Choroid plexus epithelial cell (primary cell): ENCODE measurements at places on chromosomes 3 and 15.
A peak's percentile ranks its signal among the peaks of the same experiment; 100 is the strongest.

GRCh38 chr3:197749315-197749600, 425 bp upstream of the FYTTD1 start:
- DNase-seq = peak; percentile 52

DNA sequence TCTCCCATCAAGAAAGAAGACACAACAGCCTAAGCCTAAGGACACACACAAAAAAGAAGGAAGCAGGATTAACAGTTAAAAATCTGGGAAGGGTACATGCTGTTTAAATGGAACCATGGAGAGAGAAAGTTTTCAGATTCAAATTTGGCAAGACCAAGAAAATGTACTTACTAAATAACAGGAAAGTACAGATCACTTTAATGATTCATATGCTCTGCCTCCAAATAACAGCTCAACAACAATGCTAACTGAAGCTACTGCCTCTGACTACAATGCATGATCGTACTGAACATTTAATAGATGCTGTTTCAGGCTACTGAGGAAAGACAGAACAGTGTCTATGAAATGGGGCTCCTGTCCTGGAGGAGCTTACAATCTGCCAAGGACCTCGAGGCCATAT, 8.4 kb upstream of the NMB start:
- no peak for DNase-seq

- DNase-seq = no peak
Observed at GRCh38 chr3:63056932-63057331, 181.7 kb upstream of the CADPS start.

- no peak for DNase-seq
Observed at GRCh38 chr3:111858642-111859041, 423 bp upstream of the PHLDB2 start.

- DNase-seq = no peak
Observed at GRCh38 chr15:28264166-28264565, 57.8 kb downstream of the HERC2 start.

DNA sequence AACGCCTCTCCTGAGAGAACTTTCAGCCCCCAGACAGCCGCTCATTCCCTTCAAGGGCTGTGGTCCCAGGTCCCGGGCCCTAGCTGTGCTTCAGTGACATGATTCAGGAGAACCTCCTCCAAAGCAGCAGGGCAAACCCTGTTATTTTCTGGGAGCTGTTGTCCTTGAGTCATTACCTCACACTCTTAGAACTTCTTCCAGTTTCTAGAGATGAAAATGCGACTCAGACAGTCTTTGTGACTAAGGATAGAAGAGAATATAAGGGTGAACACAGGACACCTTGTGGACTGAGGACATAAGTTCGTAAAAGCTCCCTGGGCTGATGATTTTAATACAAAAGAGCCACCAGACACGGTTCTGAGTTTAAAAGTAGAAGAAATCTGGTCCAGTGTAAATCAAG, 203.8 kb downstream of the RORA start:
- no peak for DNase-seq

DNA sequence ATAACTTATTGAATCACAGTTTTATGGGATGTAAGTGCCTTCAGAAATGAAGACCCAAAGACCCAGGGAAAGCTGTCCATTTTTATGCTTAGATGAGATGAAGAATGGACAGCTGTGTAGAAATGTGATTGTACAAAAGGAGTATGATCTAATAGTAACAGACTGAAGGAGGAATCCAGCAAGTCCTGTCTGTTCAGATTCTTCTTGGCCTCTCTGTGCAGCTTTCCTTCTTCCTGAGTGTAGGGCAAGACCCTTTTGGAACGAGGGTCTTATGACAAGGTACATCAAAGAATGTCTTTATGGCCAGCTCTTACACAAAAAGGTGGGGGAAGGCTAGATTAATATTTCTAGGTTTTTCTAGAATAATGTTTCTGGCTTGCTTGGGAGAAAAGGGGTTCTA, 1.4 kb upstream of the KIF23 start:
- DNase-seq = no peak

DNA sequence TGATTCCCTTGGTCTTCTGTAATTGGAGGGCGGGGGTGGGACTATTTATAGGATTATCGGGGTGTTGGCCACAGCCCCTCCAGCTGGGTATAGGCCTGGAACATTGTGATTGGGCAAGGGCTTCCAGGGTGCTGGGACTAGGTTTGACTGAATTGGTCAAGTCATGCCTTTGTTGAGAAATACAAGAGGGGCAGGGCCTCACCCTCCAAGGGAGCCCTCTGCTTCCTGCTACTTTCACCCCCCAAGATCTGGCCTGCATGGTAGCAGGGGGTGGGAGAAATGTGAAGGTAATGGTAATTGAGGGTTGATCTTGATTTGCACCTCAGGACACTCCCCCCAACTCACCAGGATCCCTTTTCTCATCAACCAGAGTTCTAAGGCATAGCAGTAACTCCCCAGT, 25.2 kb downstream of the TRIM71 start:
- no peak for DNase-seq

DNA sequence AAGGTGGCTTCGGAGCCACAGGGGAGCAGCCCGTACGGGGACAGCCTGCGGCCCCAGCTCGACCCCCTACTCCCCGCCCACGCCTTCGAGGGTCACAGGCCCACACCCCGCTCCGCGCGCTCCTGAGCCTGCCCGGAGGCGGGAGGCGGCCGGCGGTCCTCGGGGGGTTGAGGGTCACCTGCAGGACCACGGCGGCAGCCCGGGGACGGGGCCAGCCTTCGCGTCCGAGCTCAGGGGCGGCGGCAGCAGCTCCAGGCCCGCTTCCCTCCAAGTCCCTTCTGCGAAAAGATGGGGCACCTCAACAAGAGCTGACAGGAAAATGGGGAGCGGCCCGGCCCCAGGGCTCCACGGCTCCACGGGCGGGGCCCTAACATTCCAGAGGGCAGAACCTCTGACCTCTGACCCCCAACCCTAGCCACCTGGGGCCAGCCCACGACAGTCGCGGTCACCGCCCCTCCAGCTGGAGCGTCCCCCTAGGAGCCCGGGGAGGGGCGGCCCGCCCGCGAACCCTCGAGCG, 428 bp downstream of the LYSMD4 start:
- no peak for DNase-seq

DNA sequence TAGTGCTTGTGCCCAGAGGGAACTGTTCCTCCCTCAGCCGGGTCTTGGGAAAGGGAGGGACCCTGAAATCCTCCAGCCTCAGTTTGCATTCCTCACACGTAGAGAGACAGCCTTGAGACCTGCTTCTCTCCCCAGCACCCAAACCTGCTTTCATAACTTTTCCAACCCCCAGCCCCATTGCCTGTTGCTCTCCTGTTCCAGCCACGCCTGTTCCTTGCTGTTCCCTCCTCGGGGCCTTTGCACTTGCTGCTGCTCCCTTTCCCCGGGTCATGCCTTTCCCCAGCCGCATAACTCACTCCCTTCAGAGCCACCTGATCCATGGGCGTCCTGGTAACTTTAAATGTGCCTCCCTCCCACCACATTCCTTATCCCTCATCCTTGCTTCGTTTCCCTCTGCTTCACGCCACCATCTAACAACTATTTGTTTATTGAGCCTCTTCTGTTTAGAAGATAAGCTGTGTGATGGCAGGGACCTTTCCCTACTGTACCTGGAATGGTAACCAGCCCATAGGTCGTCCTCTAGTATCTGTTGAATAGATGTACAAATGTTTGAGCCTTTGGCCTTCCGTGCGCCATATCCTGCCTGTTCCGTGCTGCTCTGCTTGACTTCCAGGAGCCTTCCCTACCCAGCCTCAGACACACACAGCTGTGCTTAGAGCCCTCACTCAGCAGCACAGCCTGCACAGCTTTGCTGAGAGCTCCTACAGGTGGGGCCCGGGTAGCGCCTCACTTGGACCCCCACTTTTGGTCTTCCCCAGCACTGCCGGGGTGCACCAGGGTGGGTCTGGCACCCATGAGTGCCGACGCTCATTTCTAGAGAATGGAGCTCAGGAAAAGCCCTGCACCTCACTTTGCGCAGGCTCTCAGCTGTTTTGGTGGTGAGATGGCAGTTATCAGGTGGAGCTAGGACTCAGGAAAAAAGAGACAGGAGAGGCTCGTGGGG, 60.2 kb downstream of the SCN5A start:
- DNase-seq = no peak

DNA sequence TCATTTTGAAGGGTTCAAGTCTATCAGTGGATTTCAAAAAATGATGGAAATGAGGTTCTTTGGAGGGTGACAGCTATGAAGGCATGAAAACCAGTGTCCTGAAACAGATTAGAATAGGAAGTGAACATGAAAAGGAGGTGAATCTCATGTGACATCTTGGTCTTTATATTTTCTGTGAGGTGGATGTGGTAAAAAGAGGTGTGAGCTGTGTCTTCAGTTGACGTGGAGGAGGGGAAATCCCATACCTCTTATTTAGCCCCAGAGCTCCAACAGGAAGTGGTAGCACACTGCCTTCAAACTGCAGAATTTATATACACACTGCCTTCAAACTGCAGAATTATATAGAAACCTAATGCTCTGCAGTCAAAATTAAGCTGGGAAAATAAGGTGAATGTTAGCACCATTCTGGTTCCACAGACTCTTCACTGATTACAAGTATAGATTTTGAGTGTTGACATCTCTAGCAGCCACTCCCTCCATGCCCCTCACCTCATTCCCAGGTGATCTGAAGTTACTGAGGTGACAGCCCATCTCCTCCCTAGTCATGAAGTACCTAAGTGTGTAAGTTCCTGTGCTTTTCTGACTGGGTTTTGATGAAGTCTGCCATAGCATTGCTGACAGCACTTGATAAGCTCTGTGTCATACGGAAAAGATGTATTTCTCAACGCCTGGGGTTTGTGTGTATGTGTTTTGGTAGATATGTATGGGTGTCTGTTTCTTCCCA, 2.7 kb downstream of the RAB8B start:
- peak; percentile 47 for DNase-seq

DNA sequence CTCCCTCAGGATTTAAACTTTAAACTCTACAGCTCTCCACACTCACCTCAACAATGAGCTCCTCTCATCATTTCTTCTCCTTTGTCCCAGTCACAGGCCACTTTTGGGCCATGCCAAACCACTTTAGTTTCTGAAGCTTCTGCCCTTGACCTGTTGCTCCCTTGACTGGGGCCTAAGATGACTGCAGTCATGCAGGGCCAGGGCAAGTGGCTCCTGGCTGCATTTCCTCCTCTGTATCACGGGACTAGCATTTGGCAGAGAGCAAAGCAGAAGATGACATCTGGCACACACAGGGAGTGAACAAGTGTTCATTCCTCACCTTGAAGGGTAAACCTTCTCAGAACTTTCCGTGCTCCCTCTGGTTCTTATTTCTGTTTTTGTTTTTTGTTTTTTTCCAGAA, 136.9 kb downstream of the PDE8A start:
- DNase-seq = no peak

DNA sequence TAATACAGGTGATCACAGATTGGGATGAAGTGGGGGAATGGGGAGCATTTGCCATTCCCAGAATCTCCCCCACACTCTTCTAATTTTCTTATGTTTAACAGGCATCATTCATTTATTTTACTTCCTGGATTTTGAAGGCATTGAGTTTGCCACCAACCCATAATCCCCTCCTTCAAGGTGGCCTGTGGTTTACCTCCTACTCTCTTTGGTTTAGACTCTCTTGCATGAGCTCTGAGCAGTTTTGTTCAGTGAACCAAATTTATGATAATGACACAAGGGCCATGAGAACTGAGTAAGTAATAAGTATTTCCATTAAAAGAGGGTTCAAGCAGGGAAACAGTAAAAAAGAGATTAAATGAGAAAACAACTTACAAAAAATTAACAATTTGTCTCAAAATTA, 703.1 kb upstream of the CFAP20DC start:
- DNase-seq = no peak

GRCh38 chr15:90665288-90666134, 51.6 kb upstream of the BLM start:
- DNase-seq = peak; percentile 62

DNA sequence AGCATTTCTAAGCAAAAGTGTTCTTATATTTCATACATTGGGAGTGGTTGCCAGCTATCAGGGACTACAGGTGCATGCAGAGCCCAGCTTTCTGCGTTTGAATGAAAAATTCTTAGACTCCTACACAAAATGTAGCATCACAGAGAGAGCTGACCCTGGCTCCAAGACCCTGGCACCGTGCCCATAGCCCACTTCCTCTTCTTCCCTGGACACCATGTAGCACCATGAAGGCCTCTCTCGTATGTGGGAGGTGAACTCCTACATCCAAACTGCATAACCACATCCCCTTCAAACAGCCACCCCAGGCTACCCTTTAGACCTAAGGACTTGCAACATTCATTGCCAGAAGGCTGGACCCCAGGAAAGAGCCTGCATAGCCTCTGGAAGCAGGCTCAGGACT, 35.8 kb upstream of the ATOSA start:
- no peak for DNase-seq

- no peak for DNase-seq
Observed at GRCh38 chr15:70151462-70151861, 53.7 kb upstream of the TLE3 start.

DNA sequence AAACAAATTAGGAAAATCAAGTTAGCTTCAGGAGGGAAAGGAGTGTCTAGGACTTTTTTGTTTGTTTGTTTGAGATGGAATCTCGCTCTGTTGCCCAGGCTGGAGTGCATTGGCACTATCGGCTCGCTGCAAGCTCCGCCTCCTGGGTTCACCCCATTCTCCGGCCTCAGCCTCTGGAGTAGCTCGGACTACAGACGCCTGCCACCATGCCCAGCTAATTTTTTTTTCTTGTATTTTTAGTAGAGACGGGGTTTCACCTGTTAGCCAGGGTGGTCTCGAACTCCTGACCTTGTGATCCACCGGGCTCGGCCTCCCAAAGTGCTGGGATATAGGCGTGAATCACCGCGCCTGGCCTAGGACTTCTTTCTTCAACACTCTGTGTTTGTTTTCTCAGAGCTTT, 171.1 kb downstream of the NLGN1 start:
- no peak for DNase-seq

DNA sequence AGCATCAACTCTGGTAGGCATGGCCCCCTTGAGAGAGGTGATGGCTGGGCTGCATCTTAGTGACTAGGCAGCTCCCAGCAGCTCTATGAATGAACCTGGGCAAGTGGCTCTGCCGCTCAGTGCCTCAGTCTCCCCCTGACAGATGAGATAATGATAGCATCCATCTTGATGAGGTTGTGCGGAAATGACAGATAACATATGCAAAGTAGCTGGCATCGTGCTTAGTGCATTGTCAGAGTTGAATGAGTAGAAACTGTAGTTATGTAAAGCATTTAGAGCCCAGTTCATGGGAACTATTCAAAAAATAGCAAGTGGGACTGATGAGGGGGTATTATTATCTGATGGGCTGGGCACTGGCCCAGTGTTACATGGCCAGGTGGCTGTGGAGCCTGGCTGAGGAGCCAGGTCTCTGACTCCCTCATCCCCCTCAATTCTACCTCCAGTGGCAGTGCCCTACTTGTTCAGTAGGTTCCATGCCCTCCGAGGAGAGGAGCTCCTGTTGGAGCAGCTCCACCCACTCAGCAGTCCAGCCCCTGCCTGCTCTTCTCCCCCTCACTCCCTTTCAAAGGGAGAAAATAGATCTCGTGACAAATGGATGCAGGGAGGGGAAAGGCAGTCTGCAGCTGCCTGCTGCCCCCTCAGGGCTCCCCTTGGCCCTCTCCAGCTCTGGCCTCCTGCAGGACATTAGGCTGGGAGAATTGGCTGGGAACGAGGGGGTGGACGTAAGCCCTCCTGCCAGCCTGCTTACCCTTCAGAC, 6.6 kb downstream of the PRKCD start:
- DNase-seq = no peak

GRCh38 chr15:72233769-72234168, 2.8 kb upstream of the PKM start:
- no peak for DNase-seq
